ENCODE measurements at places on chromosomes 5 and 9.

GRCh38 chr9:7811677-7812076, 12.1 kb upstream of the DMAC1 start:
- DNase-seq: no peak

GRCh38 chr5:54284586-54284985, 25.8 kb downstream of the ARL15 start:
- DNase-seq: no peak

DNA sequence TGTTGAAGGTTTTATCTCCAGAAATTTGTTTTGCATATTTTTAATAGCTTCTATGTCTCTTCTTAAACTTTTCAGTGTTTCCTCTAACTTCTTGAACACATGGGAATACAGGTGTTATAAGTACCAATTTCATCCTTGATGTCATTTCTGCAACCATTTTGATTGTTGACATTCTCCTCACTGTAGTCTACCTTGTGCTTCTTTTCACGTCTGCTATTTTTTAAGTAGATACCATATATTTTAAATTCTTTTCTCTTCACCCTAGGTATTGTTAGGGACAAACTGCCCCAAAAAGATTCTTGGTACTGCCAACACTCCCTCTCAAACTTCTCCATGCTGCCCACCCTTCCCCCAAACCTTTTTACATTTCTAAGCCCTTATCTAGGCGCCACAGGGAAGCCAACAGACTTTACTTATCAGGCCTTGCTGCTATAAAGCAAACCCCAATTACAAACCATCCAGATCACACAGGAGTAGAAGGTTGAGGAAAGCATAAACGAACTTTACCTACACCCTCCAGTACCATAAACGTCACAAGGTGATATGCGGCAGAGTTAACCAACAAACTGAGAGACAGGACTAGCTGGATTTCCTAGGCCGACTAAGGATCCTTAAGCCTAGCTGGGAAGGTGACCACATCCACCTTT, 1165.3 kb downstream of the TAF11L14 start:
- no peak for DNase-seq

DNA sequence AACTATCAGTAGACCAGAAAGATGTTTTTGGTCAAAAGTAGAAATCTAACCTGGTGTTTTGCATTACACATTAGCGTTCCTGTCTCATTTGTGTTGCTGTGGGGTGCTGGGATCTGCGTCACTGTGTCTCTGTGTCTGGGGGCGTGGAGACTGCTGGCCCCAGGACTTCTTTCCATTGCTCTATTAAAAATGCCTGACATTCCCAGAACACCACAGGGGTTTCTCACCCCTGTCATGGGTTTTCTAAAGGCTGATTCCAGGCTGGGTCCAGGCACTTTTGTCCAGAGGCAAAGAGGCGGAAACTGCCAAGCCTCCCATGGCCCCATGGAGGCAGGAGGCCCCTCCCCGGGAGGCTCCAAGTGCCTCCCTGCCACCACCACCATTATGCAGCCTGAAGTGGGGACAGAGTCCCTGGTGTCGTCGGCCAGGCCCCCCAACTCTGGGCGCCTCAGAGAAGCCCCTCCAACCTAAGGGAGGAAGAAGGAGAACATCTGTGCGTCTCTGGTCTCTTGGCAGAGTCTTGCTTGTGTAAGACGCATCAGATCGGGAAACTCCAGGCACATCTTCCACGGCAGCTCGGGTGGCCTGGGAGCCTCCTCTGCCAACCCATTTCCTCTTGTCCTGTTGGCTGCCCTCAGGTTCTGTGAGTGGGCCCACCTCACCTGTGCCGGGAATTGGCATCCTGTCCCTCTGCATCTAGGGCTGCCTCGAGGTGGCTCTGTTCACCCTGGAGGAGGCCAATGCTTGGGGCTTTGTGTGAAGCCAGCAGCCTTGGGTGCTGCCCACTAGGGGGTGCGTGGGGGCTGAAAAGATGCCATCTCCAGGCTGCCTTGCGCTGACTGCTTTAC, 13.8 kb upstream of the PLEKHG4B start:
- peak; percentile 58 for DNase-seq

DNA sequence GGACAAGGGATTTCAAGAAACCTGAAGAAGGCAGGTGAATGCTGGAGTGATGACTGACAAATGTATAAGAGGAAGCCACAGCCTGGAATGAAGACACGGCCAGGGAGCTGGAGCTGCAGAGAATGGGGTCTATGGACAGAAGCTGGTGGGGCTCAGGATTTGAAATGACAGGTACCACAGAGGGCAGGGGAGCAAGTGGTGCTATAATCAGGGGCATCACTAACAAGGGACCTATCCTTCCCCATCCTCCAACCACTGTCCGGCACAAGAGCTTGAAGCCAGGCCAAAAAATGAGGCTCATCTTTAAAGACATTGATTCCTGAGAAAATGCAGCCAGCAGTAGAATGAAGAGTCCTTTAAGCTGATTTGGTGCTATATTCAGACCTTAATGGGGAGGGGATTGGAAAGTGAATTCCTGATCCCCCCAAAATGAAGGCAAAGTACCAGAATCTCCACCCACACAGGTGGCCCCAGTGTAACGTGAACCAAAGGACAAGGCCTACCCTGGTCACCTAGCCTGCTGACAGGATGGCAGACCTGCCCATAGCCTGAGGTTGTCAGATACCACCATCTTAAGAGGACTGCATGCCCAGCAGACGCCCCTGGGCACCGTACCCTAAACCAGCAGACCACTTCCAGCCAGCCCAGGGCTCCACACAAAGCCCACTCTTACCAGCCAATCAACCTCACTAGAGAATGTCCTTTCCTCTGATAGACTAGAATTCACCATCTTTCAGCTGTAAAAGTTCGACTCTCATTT, 109.2 kb downstream of the SAXO1 start:
- no peak for DNase-seq

DNA sequence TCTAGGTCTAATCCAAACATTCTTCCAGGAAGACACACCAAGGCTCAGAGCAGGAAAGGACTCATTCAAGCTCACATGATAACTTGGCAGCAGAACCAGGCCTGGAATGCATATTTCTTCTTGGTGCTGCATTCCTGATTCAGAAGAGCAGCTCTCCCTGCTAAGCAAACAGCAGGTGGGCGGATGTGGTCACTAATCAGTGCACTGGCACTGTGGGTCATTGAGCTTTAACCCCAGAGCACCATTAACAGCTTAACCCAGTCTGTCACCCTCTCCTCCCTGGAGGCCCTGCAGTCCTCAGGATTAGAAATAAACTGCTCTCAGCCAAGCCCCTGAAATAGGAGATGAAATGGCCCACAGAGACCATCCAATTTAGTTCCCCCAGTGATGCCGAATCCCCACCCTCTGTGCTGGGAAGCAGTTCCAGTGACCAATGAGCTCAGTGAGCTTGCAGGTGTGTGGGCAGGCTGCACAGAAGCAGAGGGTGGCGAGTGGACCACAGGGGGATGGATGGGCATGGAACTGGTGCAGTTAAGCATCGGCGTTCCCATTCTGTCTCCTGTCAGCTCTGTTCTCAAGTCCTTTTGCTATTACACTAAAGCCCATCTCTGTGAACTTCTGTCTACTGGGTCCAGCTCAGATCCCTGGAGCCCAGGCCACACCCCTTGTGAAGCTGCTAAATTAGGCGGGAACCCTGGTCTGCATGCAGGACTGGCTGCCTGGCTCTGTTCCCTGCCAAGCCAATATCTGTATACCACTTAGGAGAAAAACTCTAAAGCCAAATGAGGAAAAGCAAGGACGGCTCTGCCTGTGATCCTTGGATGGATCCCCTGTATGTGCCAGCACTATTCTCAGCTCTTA, 16.6 kb upstream of the MEGF9 start:
- DNase-seq: no peak

GRCh38 chr5:173736374-173736773, 119.9 kb upstream of the BOD1 start:
- DNase-seq: no peak

All from NCI-H524 (cell line).